Smooth muscle cell of the coronary artery (primary cell): ENCODE measurements at places on chromosomes 3 and 15. TPM values are rescaled to one million over a fixed set of nuclear protein-coding genes. Genes with fewer than 3 reads are reported as not detected.

The KCNMB2 gene
- not detected in 2 replicates for total RNA-seq

The PDZRN3 gene
- 14.3 and 132 TPM in 2 replicates for total RNA-seq

The TUSC7 gene
- not detected in 2 replicates for total RNA-seq

The MST1R gene
- 0.35 and 0.45 TPM in 2 replicates for total RNA-seq

The MTHFS gene
- total RNA-seq = 14.3 and 17.4 TPM in 2 replicates

The TMEM45A gene
- 48.6 and 56.3 TPM in 2 replicates for total RNA-seq
